ENCODE measurements at places on chromosomes 3 and 15.

DNA sequence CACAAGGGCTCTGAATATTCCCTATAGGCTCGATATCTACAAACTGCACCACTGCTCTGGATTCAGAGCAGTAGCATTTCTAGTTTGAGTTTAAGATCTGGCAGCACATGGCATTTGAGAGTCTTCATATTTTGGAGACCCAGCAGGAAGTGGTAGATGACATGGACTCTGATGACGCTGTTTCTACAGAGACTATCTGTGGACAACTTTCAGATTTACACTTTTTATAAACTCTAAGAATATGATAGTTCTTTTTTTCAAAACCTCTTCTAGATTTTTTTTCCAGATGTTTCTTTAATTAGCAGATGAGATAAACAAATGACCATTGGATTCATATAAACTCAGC is 35.8 kb downstream of the ARMC8 start:
- DNase-seq, result peak; percentile 20

- peak; percentile 62 for DNase-seq
Observed at GRCh38 chr15:84878504-84878903, 6.0 kb upstream of the SLC28A1 start.

DNA sequence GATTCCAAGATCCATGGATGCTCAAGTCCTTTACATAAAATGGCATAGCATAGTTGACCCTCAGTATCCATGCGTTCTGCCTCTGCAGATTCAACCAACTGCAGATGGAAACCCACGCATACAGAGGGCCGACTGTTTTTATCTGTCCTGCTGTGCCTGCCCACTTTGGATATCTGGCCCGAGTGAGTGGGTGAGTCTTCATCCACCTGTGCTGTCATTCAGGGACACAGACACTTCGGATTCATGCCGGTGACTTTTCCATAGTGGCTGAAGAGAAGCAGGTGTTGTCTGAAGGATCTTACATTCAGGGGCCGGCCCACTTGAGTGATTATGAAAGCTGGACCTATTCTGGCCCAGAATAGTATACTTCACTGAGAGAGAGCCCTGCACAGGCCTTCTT is 85.1 kb downstream of the RYR3 start:
- no peak for DNase-seq

DNA sequence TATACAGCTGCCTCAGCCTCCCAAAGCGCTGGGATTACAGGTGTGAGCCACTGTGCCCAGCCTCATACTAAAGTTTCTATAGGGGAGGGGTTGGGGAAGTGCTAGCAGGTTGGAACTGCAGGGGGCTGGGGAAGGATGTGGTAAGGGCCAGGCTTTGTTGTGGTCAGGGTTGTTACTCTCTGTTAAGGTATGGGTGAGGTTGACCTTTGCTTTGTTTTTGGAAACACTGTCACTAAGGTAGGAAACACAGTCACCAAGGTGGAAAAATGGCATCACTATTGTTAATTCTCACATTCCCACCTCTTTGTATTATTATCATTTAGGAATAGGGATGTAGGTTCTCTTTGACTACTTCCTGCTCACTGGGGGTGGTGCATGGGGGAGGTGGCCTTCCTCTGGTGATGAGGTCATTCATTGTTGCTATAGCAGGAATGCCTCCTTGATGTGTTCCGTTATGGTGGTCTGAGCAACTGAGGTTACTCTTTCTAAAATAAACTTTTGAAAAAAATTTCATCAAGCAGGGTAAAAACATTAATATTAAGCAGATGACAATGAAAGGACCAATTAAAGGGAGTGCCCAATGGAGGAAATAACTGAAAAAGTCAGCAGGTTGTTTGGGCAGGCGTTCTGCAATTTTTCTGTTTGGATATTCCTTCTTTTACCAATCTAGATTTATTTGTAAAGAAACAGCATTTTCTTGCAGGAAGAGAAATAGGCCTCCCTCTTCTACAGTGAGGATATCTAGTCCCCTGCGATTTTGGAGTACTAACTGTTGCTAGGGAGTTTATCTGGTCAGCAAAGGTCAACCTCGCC is 150.5 kb downstream of the WDR76 start:
- DNase-seq, result peak; percentile 65

DNA sequence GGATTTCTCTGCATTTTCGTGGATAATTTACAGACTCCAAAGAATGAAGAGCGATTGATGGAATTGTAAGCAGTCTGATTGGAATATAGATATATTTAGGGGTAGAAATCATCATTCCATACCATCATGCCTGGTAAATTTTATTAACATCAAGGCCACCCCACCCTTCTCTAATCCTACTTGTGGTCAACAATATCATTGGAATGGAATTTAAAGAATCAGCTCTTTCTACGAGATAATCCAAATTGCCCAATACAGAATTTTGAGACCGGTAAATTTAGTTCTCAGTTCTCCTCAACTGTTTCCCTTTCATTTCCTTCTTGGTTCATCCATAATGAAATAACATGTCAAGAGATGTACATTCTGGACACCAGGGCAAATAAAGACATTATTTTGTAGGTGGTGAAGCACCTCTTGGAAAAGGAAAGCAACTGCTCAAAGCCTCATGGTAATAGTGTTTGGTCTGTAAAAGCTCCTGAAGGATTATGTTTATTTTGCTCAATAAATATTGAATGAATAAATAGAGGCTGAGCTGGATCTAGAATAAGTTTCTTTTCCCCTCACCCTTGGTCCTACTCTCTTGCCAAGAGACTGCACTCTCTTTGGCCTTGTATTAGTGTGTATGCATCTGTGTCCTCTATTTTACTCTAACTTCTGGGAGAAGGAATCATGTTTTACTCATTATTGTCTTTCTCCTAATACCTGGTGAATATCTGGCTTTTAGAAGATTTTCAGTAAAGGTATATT is 133.7 kb upstream of the BCL6 start:
- DNase-seq, result no peak

DNA sequence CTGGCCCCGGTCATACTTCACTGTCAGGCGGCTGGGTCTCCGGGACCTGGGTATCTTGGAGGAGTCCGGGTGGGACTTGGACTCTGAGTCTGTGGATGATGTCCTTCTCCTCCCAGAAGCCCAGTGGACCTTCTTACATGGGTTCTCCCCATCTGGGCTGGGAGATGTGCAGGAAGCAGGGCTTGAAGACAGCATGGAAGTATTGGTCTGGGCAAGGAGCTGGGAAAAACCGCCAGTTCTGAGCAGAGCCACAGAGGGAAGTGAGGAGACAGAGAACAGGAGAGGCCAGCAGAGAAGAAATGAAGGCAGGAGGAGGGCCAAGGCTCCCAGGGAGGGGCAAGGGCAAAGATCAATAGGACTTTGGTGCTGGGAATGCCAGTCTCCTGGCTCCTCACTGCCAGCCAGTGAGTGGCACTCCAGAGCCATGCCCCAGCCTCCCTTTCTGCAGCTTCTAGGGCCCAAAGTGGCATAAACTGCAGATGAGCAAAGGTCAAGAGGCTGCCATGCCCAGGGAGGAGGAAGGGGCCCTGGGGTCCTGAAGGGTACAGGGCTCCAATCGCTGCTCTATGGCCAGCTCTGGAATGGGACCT is at the start of gene PPP1R14D:
Gene PPP1R14D, minus strand, starts transcription at position 262 of the 590 bp plus-strand sequence. Its CDS starts 67 bp downstream, at position 195.
- no peak for DNase-seq

- no peak for DNase-seq
Observed at GRCh38 chr3:141114816-141115460, 63.8 kb downstream of the SPSB4 start.

- no peak for DNase-seq
Observed at GRCh38 chr3:40637906-40638305, 113.1 kb downstream of the ZNF621 start.

- peak; percentile 83 for DNase-seq
Observed at GRCh38 chr3:197599089-197599765, 43.5 kb upstream of the BDH1 start.

DNA sequence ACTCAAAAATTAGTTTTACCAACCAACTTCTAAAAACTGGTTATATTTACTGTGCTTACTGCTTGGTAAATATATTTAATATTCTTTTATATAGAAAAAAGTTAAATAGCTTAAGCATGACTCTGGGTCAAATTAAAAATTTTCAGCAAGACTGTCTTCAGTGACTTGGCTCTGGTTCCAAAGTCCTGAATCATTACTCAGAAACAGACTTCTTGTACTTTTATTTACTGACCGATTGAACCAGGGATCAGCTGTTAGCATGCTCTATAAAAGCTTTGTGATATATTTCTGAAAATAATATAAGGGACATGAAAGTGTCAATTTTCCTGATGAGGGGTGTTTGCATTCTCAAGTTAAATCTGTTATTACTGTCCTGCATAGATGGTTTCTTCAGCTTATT is 164.3 kb downstream of the MCTP2 start:
- DNase-seq, result no peak

- DNase-seq, result no peak
Observed at GRCh38 chr15:67013696-67014095, 51.7 kb upstream of the SMAD3 start.

- no peak for DNase-seq
Observed at GRCh38 chr3:132187746-132188145, 129.5 kb upstream of the ACP3 start.

DNA sequence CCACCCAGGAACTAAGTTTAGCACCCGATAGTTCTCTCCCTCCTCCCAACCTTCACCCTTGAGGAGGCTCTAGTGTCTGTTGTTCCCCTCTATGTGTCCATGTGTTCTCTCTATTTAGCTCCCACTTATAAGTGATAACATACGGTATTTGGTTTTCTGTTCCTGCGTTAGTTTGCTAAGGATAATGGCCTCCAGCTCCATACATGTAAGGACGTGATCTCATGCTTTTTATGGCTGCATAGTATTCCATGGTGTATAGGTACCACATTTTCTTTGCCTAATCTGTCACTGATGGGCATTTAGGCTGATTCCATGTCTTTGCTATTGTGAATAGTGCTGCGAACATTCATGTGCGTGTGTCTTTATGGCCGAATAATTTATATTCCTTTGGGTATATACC is 66.9 kb upstream of the TRA2B start:
- no peak for DNase-seq

DNA sequence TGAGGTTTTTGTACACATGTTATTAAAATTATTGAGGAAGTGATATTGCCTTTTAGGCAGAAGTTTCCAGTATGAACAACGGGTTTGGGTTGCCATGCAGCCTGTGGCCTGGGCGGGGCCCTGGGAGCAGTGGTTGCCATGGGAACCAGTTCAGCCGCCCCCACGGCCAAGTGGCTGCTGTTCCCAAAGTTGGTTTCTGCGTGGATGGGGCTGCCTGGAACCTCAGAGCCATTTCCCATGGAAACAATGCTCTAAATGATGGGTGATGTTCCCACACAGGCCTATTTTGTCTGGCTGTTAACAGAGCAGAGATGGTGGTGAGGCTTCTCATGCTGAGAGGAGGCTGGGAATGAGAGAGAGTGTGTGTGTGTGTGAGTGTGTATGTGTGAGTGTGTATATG is 19.5 kb downstream of the MRAS start:
- no peak for DNase-seq

- DNase-seq, result no peak
Observed at GRCh38 chr15:91542226-91542625, 311.3 kb upstream of the SLCO3A1 start.

DNA sequence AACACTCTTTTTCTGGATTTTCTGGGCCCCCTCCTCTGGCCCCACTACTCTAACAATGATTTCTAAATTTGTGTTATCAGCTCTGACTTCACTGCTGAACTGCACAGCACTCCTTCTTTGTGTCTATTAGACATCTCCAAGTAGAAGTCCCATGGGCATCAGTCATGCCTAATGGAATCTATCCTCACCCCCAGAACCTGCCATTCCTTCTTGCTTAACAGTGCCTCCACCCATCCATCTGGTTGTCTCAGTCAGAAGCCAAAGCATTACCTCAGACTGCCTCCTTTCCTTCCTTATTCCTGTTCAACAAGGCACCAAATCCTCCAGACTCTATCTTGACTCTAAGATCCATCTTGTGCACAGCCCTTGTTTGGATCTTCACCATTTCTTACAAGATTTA is 36.2 kb downstream of the SSR3 start:
- no peak for DNase-seq

DNA sequence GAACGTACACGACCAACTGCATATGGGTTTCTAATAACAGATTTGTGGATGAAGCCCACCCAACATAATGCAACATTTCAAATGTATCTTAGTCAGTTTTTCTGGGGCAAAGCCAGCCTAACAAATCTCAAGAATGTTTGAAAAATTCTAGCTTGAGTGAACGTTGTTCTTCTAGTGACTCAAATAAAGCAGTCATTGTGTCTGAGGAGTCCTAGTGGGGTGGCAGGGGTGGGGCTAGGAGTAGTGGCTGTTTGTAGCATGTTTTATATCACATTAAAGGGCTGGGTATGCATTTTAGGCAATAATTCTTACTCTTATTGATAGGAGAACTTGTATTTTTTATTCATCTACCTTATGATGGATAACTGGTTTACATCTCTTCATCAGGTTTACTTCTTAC is 6.0 kb downstream of the B3GNT5 start:
- no peak for DNase-seq

DNA sequence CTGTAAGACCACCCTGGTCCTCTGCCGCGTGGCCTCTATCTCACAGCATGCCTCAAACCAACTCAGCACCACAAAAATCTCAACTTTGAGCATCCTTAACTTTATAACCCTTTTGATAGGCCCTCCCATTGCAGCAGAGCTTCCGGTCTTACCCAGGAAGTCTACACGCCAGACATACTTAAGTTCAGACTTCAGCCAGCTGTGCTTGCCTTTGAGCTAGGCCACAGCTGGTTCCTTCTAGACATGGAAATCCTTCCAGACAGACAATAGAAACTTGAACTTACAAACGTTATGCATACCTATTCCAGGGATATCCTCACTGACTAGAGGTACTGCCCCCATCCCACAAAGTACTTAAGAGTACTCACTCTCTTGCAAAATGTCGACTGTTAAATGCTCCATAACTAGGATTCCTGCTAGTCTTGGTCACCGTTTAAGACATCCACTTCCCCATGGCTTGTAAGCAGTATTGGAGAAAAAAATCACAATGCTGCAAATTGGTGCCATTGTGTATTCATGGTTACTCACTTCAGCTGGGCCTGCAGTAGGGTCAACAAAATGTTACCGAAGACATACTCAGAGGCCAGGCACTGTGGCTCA is 183.5 kb downstream of the TBL1XR1 start:
- no peak for DNase-seq

GRCh38 chr3:184523825-184524615 is 37.6 kb upstream of the EPHB3 start:
- peak; percentile 64 for DNase-seq

DNA sequence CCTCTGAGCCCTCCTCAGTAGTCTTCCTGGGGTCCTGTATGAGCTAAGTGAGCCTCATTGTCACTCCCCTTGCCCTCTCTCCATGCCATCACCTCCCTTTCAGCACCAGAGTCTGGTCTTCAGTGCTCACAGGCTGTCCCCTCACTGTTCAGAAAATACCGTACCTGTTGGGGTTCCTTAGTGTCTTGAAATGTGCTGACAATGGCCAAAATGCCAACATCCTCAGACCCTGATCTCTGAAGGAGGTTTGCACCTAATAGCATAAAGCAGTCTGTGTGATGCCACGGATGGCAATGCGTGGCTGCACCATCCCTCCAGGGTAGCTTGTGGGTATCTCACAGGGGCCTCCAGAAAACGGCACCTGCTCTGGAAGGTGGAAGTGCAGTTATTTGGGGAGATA is 301.0 kb upstream of the TLE3 start:
- no peak for DNase-seq

- DNase-seq, result no peak
Observed at GRCh38 chr3:144480416-144480919, 508.8 kb downstream of the DIPK2A start.

GRCh38 chr3:32571192-32571485 is 481 bp upstream of the DYNC1LI1 start:
- no peak for DNase-seq

GRCh38 chr3:123635217-123635616 is 50.4 kb upstream of the HACD2 start:
- no peak for DNase-seq

GRCh38 chr15:46229263-46229662 is 594.4 kb downstream of the SQOR start:
- no peak for DNase-seq

All from activated CD4-positive, alpha-beta T cell treated with anti-CD3 and anti-CD28 coated beads, Interleukin-2, amount 50 U/mL, for 16 hours (primary cell).